ENCODE measurements at places on chromosomes 12 and 14. TPM values are rescaled to one million over a fixed set of nuclear protein-coding genes. Genes with fewer than 3 reads are reported as not detected.

IRAK3 gene
- 1.8 TPM for total RNA-seq

SLC2A14 gene
- total RNA-seq = 0.58 TPM

CMKLR1 gene
- total RNA-seq = not detected

SLCO1C1 gene
- total RNA-seq = not detected

OAS3 gene
- total RNA-seq = 41.7 TPM

DAO gene
- not detected for total RNA-seq

SLC24A4 gene
- total RNA-seq = not detected

RERGL gene
- total RNA-seq = not detected

PRPH gene
- total RNA-seq = not detected

DEPDC4 gene
- total RNA-seq = 2.4 TPM

STRAP gene
- 131 TPM for total RNA-seq

TMBIM6 gene
- total RNA-seq = 407 TPM

NGB gene
- not detected for total RNA-seq

VWF gene
- 0.04 TPM for total RNA-seq

COCH gene
- total RNA-seq = 0.58 TPM

OR2AP1 gene
- not detected for total RNA-seq

PCED1B gene
- total RNA-seq = 107 TPM

POC1B gene
- 47.5 TPM for total RNA-seq

RNF10 gene
- 212 TPM for total RNA-seq

SUDS3 gene
- 30.8 TPM for total RNA-seq

SMIM41 gene
- total RNA-seq = not detected

RD3L gene
- total RNA-seq = not detected

DPF3 gene
- 0.30 TPM for total RNA-seq

SALL2 gene
- total RNA-seq = 1.2 TPM

PSMC1 gene
- 129 TPM for total RNA-seq

GOLGA5 gene
- 19.5 TPM for total RNA-seq

HIF1A gene
- 176 TPM for total RNA-seq

SOAT2 gene
- 0.28 TPM for total RNA-seq
